ENCODE measurements at places on chromosomes 6 and 20.

- ATAC-seq = no peak
Observed at GRCh38 chr6:144460327-144461095, 175.4 kb downstream of the UTRN start.

- peak; percentile 90 for ATAC-seq
Observed at GRCh38 chr6:150395388-150396009, 26.7 kb downstream of the IYD start.

GRCh38 chr6:951399-952181 lies 258.7 kb upstream of the EXOC2 start:
- ATAC-seq = no peak

DNA sequence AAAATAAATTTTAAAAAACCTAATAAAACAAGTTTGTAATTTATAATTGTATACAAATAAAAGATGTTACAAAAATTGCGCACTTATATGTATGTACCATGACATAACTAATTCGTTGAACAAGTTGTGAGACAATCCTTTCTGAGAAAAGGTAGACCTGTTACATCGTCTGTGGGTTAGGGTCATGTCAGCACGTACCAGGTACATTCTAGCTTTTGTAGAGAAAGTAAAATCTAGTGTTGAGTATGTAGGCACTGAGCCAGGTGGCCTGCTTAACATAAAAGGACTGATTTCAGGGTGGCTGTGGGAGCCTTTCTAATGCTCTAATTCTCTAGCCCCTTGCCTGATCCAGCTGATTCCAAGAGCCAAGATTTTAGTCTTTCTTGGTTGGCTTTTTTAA lies 10.4 kb downstream of the RPL7L1 start:
- no peak for ATAC-seq

DNA sequence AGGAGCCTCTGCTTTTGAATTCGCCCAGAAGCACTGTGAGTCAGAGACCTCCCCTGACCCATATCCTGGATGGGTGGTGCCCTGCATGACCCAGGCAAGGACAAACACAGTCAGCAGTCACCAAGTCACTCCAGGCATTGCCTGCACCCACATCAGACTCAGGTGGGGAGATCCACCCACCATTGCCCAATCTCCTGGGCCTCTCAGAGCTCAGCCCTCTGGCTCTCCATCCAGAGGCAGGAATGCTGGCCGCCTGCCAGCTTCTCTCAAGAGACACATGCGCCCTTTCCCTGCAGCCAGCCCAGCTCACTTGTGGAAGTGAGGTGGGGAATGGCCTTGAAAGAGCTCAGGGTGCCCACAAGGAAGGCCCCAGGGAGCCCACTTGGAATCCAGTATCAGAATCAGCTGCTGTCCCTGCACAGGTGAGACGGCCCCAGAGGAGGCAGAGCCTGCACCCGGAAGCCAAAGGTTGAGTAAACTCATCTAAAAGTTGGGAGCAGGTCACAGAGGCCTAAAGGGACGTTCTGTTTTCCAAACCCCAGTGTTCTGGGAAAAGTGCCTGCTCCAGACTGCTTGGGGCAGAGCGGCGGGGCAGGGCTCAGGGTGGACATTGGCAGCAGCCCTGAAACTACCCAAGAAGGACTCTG lies 129.8 kb downstream of the PREX1 start:
- ATAC-seq = peak; percentile 83

- no peak for ATAC-seq
Observed at GRCh38 chr6:34484391-34484790, 18.5 kb downstream of the PACSIN1 start.

DNA sequence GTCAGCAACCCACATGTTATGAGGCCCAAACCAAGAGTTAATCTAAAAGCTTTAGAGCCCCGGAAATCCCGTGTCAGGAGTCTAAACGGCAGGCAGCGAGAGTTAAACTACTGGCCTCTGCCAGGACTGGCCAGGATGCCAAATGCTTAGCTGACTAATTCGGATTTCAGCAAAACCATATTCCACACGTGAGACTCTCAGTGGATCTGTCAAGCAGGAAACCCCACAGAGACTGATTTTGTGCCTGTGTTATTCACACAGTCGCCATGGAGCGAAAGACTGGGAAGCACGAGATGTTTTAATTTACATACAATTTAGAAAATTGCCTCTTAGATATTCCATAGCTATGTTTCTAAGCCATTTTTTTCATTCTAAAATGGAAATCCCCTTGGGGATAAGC lies 152.9 kb downstream of the RNASET2 start:
- ATAC-seq = no peak

- ATAC-seq = peak; percentile 53
Observed at GRCh38 chr20:52105442-52106422, 85.8 kb downstream of the ZFP64 start.

- peak; percentile 83 for ATAC-seq
Observed at GRCh38 chr6:2734488-2735166, 16.1 kb downstream of the MYLK4 start.

DNA sequence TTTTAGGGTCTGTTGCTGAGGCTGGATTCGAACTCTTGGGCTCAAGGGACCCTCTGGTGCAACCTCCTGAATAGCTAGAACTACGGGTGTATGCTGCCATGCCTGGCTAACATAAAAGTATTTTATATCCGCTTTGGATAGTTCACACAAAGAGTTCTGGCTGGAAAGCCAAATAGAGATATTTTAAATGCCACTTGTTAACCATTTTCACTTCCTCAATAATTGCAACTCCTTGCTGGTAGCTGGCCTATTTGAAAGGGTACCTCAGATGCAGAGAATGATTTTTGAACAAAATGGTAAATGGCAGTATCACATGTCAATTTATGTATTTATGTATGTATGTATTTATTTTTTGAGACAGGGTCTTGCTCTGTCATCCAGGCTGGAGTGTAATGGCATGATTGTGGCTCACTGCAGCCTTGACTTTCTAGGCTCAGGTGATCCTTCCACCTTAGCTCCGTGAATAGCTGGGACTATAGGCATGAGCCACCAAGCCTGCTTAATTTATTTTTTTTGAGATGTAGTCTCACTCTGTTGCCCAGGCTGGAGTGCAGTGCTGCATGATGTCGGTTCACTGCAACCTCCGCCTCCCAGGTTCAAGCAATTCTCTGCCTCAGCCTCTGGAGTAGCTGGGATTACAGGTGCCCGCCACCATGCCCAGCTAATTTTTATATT lies 12.9 kb upstream of the JARID2 start:
- no peak for ATAC-seq

DNA sequence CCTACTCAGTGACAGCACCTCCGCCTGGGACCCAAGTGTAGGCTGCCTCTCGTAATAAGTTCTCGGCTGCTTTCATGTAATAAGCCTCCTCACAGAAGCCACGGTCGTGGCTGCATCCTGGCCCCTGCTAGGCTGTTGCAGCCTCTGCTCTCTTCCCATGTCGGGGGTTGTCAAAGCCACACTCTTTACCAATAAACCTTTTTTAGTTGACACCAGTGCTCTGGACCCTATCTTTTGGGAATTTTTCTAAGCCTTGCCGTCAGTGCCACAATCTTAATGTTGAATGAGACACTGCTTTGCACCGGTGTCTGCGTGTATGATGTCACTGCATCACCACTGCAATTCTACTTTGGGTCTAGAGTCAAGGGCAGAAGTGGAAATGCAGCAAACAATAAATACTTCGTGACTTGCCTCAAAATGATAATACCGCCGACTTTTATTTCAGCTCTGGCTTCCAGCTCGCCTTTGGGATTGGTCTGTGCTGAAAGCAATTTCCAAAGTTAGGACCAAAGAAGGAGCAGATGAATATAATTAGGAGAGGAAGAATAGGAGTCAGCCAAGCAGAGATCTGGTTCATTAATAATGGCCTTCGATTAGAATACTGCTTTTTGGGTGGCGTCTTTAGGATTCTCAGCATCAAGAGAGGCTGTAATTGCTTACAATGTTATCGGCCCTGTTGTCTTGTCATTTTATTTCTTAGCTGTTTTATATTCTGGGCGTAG lies 57.6 kb upstream of the CCN6 start:
- peak; percentile 59 for ATAC-seq

DNA sequence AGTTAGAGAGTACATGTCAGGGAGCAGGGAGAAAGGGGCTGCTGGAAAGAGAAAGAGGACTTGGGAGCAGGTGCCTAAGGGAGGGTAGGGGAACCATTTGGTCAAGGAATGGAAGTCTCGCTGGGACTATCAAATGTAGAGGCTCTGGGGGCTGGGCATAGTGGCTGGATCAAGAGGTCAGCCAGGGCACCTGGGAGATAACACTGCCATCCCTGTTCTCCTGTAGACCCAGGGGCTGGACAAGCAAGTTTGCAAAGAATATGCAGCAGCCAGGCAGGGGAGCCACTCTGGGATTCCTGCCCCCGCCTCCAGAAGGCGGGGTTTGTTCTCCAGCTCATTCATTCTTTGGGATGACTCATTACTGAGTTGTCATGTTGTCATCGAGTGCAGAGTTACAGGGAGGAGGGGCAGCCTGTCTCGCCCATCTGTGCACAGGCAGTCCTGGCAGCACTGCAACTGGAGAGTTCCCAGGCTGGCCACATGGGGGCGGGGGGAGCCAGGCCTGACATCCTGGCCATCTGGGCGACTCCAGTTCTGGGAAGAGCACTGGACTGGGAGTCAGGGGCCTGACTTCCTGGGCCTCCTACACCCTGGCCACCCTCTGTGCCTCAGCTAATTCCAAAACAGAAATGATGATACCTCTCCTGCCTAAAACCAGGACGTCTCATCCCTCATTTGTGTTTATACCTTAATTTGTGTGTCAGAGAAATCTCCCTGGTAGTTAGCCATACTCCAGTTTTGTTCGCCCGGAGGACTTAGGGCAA lies 28.2 kb upstream of the ZFAND3 start:
- peak; percentile 99 for ATAC-seq

GRCh38 chr6:64330694-64331307 lies 695.2 kb downstream of the PHF3 start:
- ATAC-seq = no peak

DNA sequence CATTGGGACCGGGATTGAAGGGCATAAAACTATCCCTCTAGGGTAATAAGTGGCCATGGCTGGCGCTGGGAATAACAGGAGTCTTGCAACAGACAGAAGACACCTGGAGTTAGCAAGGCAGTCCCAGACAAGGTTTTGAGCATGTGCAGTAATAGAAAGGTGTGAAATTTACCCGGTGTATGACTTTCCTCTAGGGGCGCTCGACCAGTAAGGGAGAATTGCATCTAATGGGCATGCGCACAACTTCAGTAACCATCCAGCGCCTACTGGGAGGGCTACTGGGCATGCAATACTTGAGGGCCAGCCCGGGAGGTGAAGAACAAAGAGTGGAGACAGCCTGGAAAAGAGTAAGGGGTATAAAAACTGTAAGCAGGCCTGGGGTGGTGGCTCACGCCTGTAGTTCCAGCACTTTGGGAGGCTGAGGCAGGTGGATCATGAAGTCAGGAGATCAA lies 32.7 kb downstream of the SERPINB6 start:
- no peak for ATAC-seq

- ATAC-seq = no peak
Observed at GRCh38 chr6:91781946-91782345, 1195.1 kb upstream of the MAP3K7 start.

- ATAC-seq = no peak
Observed at GRCh38 chr6:150004101-150004782, 21.1 kb downstream of the RAET1L start.

- peak; percentile 29 for ATAC-seq
Observed at GRCh38 chr20:10639737-10640556, 33.9 kb downstream of the JAG1 start.

DNA sequence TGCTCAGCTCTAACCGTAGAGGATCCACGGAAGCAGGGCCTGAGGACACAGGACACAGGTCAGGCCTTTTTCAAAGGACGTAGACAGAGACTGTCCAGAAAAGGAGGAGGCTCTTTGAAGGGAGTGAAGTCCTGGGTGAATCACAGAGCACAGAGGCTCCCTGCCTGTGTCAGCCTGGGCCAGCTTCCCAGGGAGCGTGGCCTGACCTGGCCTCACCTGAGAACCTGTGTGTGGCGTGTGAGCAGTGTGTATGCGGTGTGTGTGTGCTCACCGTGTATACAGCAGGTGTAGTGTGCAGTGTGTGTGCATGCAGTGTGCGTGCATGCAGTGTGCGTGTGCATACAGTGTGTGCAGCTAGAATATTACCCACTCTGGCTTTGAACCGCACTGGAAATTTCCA lies 56.0 kb upstream of the FNDC1 start:
- ATAC-seq = no peak

GRCh38 chr20:10218536-10219451 lies at the start of gene SNAP25:
SNAP25 (plus strand) TSS chr20:10218830; CDS start chr20:10275492, 56,662 bp downstream.
- ATAC-seq = no peak

GRCh38 chr6:11315743-11316437 lies 83.4 kb upstream of the NEDD9 start:
- ATAC-seq = no peak

DNA sequence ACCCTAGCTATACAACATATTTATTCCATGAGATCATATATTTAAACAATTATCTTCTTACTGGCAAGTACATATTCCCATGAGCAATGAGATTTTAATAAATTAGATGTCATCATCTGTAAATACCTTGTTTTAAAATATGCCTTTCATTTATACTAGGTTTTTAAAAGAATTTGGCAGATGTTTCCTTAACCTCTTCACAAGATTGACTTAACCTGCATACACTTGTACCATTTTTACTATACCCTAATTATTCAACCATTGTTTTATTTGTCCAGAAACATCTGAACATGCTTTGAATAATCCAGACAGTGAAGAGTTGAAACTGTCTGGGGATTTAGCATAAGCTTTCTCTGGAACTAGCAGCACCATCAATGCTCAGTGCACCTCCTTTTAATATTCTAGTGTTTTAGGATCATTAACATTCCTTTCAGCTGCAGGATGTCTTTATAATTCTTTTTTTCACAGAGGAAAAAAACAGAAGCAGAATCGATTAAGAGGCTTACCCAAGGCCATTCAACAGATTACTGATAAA lies 188.0 kb upstream of the TENT5A start:
- no peak for ATAC-seq

DNA sequence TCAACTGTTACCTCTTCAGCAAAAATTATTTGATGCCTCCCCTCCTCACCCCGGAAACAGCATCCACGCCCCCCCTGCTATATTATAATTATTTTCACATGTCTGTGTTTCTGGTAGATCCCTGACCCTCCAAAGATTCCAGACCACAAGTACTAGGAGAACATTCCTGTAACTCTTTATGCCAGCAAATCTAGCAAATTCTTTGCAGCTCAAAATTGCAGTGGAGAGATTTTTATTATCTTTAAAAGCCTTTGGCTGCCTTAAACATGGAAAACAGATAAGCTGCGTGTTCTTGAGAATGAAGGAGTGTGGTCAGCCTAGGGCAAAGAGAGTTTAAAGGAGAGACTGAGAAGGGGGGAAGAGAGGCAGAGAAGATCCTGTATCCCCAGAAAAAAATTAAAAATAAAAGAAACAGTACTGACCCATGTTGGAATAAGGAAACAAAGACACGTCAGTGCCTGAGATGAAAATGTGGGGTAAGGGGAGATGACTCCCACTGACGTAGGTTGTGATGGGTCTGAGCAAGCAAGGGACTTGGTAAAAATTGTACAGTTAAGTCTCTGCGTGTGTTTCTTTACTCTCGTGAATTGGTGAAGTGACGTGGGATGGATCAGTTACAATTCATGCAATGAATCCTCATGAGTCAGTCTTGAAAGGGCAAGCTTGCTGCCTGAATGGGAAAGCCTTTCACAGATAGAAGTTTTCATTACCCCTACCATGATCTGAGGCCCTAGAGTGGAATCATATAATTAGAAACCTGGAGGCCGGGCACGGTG lies 8.3 kb downstream of the ID4 start:
- ATAC-seq = no peak

- ATAC-seq = no peak
Observed at GRCh38 chr6:18451756-18452155, 64.6 kb downstream of the RNF144B start.
